T-helper 2 cell (primary cell): ENCODE measurements at places on chromosomes 5 and 9.

GRCh38 chr5:170562875-170563228, 59.0 kb downstream of the KCNIP1 start:
- DNase-seq: no peak

DNA sequence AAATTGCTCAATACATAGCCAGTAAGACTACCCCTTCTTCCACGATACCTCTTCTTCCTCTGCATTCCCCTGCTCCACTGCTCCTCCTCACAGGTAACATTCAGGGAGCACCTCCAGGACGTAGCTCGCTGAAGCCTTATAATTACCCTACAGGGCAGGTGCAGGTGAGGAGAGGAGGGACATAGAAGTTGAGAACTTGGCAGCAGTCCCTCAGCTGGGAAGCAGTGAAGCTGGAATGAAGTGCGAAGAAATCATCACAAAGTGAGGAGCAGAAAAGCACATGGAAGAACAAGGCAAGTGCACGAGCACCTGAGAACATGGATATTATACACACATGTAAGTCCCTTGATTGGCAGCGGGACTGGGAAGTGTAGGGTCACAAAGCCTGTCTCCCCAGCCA, 118.2 kb downstream of the HSD17B3 start:
- DNase-seq: no peak

GRCh38 chr9:130835441-130836298, 616 bp downstream of the ABL1 start:
- DNase-seq: no peak

- DNase-seq: no peak
Measured at GRCh38 chr9:106312906-106313305, 550.1 kb upstream of the ZNF462 start.

DNA sequence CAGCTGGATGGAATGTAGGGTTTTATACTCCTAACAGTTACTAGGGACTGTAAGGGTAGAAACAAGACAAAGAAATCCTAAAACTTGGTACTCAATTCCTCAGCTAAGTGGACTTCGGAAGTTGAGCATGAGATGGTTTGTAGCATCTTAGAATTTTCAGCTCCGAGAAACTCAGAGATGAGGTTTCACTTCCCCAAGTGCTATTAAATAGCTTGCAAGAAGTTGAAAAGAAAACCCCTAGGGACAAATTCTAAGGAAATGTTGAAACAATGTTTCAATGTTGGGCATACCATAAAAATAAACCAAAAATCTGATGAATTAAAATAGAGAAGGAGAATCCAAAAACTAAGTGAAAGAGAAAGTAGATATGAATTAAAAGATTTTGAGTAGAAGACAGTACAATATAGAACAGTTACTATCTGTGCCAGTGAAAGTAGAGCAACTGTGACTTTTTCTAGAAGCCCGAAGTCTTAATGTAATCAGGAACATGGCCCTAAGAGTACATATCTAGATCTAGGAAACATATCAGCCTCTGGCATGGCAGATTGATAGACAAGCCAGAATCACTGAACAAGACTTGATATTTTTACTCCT, 308.6 kb upstream of the RGMB start:
- no peak for DNase-seq

DNA sequence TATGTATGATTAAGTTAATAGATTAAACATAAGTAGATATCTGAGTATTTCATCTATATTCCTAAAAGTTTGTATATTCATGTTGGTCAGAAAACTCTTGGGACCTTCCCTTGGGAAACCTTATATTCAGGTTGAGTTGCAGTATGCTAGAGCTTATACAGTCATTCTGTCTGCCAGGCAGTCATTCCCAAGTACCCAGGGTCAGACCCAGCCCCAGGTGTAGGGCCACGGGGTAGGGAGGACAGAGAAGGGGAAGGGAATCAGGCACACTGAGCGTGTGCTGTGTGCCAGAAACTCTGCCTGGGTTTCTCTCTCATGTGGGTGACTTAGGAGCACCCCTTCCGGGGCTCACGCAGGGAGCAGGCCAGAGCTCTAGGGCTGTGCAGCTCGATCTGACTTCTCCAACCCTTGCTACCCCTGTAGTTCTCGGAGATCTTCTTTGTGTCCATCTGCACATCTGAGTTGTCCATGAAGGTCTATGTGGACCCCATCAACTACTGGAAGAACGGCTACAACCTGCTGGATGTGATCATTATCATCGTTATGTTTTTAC, 28.2 kb downstream of the CATSPER3 start:
- DNase-seq: no peak

DNA sequence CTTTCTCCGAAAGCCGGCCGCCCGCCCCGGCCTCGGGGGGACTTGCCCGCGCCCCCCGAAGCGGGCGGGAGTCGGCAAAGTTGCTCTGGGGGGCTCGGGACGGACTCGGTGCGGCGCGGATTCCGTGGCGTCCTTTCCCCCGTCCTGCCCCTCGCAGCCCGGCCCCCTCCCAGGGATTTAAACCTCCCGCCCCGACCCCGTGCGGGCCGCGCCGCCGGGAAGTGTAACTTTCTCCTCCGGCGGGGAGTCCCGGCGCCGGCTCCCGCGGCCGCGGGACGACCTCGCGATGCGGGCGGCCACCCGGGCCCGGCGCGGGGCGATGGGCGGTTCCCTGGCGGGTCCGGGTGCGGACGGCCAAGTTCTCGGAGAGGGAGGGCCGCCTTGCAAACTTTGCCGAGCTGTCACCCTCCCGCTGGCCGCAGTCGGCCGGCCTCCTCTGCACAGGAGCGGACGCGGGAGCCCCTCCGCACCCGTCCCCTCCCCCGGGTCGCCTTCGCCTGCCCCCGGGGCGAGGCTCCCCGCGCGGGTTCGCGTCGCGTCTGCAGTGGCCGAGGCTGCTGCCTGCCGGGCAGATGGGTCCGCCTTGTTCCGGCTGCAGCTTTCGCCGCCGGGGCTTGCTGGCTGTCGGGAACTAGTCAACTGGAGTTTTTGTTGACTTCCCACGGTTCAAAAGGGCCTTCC, 732 bp downstream of the PBX3 start:
- peak; percentile 6 for DNase-seq

- DNase-seq: no peak
Measured at GRCh38 chr9:70260606-70261005, 1.8 kb downstream of the SMC5 start.

DNA sequence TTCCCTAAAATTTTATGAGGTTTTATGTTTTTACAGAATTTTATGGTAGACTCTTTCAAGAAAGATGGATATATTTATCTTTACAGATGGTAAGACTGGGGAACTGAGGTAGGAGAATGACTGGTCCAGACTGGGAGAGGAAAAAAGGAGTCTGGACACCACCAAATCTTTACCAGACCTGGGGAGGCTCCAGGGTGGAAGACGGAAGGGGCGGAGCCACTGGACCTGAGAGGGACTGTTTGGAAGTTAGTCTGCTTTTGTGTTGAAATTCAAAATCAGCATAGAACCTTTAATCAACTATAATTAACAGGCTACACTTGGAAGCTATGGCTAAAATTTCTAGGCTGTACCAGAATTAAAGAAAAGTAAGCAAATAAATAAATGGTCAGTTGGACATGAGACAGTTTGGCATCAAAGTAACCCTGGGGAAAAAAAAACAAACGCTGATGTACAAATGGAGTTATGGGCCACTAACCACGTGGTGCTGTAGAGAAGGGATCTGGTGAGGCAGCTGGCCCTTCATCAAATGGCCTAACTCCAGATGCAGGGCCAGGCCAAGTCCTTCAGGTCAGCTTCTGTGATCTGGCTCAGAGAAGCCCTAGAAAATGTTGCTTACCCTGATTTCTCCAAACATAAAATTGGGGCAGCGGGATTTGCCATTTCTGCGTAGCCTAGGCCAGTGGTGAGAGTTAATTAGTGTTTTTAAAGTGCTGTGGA, 155.1 kb downstream of the ARSB start:
- DNase-seq: no peak

DNA sequence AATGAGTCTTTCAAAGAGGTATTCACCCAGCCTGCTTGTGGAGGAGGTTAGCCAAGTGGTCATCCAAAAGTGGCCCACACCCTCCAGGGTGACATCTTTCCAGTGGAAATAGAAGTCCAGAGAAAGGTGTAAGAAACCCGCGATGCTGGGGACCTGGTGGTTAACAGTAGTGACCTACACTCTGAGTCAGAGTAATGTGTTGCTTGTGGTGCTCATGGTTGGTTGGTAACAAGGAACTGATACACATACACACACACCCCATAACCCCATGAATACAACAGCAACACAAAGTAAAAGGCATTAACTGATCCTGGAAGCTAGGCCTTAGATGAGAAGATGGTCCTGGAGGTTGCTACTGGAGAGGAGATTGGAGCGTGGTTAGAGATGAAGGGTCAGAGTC, 26.9 kb downstream of the MRPS30 start:
- no peak for DNase-seq

- DNase-seq: no peak
Measured at GRCh38 chr9:93582115-93582514, 5.7 kb downstream of the PHF2 start.

DNA sequence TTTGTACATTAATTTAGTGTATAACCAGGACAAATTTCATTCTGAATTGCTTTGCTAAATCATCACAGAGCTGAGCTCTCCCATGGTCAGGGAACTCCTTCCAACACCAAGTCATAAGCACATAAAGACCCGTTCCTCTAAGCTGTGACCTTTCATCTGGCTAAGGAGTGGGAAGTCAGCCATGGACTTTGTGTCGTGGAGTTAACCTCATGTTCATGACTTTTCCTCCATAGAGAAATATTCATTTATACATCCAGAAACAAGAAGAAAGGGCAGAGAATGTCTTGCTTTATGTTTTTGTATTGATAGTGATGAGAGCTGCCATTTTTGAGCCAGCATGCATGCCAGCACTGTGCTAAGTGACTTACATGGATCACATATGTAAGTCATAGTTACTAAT, 97.5 kb downstream of the INIP start:
- DNase-seq: no peak

DNA sequence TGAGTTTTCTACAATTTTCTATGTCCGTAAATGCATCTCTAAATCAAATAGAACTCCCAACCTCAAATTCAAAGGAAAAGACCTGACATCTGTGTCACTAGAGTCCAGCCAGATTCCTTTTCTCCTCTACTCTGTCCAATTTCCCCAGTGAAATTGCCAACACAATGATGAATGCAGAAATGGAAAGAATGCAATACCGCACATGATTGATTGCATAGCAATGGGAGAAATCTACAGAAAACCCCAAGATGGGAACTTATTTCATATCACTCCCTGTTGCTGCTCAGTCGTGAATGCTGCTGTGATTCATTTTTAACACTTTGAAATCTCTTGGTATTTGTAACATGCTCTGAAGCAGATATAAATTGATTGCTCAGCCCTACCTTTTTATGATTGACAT, 355.1 kb upstream of the TUSC1 start:
- DNase-seq: no peak

DNA sequence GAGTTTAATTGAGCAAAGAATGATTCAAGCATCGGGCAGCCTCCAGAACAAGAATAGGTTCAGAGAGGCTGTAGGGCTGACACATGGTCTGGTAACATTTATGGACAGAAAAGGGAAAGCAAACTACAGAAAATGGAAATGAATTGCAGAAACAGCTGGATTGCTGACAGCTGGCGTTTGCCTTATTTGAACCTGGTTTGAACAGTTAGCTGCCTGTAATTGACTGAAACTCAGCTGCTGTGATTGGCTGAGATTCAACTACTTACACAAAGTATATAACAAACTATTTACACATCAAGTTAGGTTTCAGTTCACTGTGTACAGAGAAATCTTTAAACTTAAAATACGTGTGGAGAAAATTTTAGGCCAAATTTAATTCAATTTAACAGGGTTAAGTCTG, 441.7 kb downstream of the PRELID2 start:
- no peak for DNase-seq

DNA sequence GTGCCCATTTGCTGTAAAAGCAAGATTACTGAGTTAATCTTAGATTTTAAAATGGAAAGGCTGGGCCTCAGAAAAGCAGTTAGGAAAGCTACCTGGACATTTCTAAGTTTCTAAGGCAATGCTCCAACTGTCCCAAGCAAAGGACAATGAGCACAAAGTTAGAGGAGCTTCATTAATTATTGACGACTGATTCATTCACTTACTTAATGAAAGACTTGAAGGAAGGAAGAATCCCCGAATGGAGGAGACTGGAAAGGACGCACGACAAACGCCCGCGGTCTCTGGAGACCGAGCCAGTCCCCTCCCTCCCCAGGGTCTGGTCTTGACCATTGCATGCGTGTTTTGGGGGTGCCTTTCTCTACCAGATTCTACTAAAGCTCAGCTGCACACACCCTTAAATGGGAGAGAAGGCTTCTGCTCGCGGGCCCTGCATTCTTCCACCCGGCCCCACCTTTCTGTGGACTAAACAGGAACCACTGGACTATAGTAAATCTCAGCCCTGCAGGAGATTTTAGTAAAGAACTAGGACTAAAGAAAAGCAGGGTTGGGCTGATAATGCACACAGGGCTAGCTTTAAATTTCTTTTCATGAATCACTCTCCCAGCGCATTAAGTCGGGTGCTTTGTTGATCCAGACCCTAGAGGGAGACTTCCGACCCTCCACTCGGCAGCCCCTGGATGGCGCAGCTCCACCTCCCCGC, 44.8 kb downstream of the CTSL start:
- no peak for DNase-seq

GRCh38 chr5:134626369-134627014, 6.1 kb downstream of the SAR1B start:
- DNase-seq: no peak

DNA sequence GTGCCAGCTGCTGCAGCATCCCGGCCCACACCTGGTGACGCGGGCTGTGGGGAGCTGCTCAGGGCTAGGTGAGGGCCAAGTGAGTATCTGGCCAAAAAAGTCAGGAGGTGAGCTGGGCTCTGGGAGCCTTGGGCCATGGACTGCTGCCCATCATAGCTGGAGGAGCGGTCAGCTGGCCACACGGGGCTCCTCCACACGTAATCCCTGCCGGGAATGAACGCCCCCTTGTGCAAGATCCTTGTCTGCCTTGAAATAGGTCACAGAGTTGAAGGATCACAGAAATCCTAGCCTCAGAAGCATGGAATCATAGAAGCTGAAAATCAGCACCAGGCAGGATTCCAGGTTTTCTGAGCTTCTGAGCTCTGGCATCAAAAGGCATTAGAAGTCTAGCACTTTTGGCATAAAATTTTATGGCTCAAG, 16.8 kb upstream of the COL27A1 start:
- no peak for DNase-seq

DNA sequence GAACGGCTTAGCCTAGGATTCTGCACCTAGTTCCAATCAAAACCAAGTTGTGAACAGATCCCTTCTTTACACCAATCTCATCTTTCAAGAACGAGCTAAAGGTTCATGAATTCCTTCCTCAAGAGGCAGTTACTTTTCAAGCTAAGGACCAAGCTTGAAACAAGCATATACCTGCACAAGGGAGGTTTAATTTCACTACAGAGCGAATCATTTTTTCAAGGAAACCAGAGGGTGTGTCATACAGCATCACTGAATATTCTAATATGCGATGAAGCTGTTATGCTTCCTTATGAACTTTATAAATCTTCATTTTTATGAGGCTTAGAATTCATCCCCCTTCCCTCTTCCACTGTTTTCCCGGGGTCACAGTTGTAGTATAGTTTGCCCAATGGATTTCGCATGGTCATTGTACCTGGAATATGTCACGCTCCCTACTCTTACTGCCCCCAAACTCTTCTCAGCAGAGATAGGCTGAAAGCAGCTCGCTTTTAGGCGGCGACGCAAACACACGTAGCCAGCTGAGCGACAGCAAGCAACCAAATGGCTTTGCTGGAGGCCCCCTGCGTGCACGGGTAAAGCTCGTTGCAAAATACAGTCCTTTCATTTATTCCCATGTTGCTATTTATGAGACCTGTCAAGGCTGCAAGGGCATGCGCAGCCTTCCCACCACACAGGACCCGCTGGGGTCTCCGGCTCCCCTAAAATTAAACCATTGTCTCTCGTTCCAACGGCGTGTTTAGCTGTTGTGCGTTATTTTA, 832 bp downstream of the LMBRD2 start:
- peak; percentile 83 for DNase-seq

GRCh38 chr5:126192226-126192625, 231.0 kb upstream of the GRAMD2B start:
- DNase-seq: no peak
